Heart left ventricle (tissue), 16 donors: ENCODE measurements at places on chromosomes 5 and 9. TPM values are rescaled to one million over a fixed set of nuclear protein-coding genes. Genes with fewer than 3 reads are reported as not detected.

DNA sequence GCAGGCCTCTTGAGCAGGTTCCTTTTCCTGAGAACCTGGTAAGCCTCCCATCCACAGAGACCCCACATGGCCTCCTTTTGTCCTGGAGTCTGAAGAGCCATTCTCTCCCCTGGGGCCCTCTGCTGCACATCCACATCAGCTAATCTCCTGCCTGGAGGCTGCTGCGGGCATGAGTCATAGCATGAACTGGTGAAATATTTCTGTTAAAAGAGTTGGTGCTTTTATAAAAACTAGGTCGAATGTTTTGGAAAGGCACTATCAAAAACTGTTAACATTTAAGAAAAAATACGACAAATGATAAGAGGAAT, 399.4 kb downstream of the CTNND2 start:
- no peak for DNase-seq

DNA sequence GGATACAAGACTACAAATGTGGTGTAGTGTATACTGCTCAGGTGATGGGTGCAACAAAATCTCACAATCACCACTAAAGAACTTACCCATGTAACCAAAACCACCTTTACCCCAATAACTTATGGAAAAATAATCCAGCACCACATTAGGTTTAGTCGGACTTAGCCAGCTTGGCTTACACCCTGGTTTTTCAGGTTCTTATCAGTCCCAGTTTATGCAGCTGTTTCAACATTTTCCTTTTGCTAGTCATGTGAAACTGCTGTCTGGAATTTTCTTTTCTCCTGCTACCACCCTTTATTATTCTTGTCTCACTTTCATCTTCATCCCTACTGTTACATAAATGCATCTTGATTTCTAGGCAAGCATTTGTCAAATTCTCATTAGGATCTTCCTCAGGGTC, 51.5 kb downstream of the STK32A start:
- no peak for DNase-seq

DNA sequence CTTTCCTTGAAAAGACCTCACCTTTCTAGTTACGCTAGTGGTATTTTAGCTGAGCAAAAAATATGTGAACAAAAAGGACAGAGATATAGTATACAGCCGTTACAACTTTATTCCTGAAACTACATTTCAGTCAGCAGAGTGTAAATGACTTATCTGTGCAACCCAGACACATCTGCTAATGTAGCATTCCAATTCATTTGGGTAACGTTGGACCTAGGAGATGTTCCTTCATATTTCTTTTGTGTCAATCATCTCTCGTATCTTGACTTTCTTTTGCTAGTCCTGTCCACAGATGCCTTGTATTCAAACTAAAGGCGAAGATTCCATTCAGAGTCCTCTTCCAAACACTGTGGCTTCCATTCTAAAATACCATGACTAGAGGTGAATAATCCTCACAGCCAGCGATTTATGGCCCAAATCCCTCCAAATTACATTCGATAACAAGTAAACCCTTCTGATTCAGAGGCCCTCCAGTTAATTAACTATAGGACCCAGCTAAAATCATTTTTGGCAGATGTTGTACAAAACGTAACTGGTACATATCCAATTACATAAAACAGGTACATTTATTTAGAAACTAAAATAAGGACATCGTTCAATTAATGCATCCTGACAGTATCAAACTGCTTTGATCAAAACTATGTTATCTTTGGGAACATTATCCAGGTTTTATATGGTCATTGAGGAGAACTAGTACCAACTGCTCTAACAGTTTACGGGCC, 155.7 kb downstream of the DROSHA start:
- no peak for DNase-seq

GRCh38 chr9:124254261-124254682, 3.5 kb upstream of the NEK6 start:
- no peak for DNase-seq

- DNase-seq: no peak
These were observed 671.1 kb downstream of the TAF11L14 start for GRCh38 chr5:18305288-18305924.

DNA sequence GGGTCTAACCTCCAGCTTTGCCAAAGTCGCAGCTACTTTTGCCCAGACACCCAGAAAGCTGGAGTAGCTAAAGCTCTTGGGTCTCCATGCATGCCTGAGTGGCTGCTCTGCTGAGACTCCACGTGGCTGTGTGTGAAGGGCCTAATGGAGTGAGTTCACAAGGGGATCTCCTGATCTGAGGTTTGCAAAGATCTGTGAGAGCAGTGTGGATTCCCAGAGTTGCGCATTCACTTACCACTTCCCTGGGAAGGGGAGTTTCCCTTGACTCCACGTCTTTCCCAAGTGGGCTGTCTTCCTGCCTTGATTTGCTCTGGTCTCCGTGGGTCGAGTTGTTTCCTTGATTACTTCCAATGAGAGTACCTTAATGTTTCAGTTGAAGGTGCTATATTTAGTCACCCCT, 17.6 kb upstream of the CDKN2B start:
- no peak for DNase-seq

DNA sequence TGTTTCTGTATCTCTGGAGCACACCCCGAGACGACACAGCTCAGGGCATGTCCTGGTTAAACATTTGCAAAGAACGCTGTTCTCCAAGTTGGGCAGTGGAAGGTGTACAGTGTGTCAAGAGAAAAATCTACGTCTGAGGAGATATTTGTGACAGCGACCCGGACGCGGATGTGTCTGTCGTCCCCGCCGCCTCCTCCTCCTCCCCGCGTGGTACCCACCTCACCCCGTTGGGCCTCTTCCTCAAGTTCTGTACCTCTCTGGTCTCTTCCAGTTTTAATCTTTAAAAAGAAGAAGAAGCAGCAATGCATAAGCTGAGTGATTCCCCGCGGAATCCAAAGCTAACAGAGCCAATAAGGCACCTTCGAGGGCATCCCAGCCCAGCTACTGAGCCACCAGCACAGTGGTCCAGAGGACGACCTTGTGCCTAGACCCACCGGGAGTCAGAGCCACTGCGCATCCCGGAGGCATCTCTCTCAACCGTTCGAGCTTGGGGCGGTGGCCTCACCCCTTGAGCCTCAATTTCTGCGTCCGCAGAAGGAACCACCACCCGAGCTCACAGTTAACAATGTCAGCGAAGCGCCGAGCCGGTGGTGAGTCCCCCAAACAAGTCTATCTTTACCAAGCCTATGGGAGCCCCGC, 467 bp downstream of the C9orf78 start:
- DNase-seq: no peak

- DNase-seq: no peak
These were observed 1050.2 kb downstream of the CDH12 start for GRCh38 chr5:21802869-21803490.

DNA sequence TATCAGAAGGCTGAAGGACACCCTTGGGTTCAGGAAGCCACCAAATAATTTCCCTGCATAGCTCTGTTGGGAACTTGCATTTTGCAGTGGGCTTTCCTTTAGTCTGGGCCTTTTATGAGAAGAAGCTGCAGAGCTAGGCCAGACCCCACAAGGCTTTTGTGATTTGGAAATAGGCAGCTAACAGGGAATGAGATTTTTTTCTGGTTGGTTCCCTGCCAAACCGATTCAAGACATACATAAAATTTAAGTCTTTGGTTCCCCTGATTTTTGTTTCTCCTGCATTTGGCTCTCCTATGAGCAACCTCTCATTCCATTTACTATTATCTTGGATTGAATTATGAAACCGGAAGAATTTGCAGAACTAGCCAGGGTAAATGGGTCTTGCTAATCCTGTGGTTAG, 81.5 kb upstream of the PTCH1 start:
- no peak for DNase-seq

DNA sequence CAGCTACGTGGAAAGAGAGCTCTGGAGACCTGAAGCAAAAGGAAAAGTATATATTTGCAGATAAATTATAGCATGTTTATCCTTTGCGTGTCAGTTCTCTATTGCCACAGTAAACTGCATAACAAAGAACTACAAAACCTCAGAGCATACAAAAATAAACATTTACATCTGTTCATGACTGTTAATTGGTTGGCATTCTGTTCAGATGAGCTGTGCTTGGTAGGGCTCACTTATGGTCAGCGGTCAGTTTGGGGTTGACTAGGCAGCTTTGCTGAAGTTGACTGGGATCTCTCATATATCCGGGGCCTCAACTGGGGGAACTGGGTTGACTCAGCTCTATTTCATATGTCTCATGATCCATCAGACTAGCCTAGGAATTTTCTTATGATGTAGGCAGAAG, 257.7 kb downstream of the TLE1 start:
- DNase-seq: no peak

HCN1 gene
- total RNA-seq: not detected

DBH gene
- not detected for total RNA-seq

GLRX gene
- 239 TPM for total RNA-seq
